Stimulated activated CD4-positive, alpha-beta T cell treated with anti-CD3 and anti-CD28 coated beads, Interleukin-1b, Interleukin-23, amount 100 ng/mL, for 24 hours (primary cell): ENCODE measurements at places on chromosomes 3 and 15.

GRCh38 chr15:85718271-85718971, 76.3 kb downstream of the KLHL25 start:
- DNase-seq: no peak

DNA sequence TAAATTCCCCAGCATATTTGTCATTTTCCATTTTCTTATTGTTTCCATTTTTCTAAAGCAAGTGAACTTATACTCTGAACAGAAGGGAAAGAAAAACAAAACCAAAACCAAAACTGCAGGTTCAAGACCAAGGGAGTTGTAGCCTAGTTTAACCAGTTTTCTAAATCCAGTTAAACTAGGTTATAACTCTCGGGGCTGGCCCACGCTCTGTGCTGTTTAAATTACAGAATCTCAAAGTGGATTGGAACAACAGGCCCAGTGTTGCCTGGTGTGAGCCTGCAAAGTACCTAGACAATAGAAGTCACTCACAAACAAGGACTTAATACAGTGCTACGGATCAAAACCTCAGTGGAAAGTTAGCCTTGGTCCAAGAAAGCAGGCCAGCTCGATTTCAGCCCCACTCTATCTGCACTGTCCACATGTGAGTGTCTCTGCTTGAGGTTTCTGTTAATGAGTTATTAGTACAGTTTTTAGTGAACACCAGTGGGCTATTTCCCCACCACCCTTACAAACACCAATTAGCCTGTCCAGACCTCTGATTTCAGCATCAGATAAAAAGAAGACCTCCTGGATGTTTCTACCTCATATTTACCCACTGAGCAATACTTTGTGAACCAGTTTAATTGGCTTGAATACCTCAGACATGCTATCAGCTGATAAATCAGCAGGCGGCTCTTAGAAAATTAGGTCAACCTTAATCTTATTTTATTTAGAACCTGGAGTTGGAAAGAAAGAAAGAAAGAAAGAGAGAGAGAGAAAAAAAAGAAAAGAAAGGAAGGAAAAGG, 93.8 kb upstream of the PDZRN3 start:
- DNase-seq: no peak

DNA sequence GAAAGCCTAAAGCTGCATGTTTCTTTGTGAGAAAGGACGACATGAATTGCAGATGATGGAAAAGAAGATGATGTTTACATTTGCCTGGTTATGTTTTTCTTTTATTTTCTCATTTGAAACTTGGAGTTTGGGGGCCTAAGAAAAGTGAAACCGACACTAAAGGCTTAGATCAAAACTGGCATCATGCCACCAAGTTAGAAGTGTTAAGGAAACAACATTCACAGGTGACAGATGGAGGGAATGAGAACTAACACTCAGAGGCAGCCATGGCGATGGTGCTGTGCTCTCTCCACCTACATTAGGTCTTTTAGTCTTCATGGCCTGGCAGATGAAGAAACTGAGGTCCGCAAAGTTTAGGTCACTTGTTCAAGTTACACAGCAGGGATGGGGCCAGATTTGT, 923.6 kb downstream of the TUSC7 start:
- DNase-seq: no peak

GRCh38 chr3:142348460-142348859, 99.4 kb downstream of the XRN1 start:
- no peak for DNase-seq

GRCh38 chr15:101162701-101163483, 89.0 kb downstream of the CHSY1 start:
- DNase-seq: no peak

GRCh38 chr3:77320514-77320913, 280.6 kb downstream of the ROBO2 start:
- no peak for DNase-seq

GRCh38 chr3:22089284-22089683, 338.3 kb upstream of the ZNF385D start:
- no peak for DNase-seq

- no peak for DNase-seq
Observed at GRCh38 chr15:40594429-40594836, 384 bp downstream of the KNL1 start.

DNA sequence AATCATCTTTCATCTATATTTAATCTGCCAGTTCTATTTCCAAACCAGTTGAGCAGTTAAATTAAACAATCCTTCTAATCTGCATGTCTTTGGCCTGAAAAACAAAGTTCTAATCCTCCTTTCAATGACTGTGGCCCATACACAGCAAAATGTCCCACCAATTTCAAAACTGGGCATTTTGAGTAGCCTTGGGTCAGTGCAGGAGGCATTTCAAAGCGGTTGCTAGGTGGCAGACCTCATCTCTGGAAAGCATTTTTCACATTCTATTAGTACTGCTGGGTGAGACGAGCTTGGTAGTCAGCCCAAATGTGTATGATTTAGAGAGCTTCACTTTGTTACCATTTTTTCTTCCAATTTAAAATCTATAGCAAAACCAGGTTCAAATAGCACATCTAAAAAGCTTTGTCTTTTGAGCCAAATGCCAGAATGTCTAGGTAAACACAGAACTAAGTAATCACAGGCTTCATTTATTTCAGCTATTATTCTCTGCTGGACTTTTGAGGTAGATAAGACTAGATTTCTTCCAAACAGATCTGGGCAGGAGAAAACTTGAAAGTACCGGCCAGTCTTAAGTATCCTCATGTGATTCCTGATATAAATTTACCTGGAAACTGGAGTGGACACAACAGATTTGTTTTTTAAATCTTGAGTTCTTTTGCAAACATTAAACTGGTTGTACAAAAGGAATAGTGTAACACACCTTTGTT, 8.9 kb upstream of the ARHGEF26 start:
- DNase-seq: no peak

- DNase-seq: no peak
Observed at GRCh38 chr15:79954661-79955060, 16.3 kb downstream of the BCL2A1 start.

GRCh38 chr3:10558736-10559135, 53.4 kb upstream of the ATP2B2 start:
- DNase-seq: no peak

DNA sequence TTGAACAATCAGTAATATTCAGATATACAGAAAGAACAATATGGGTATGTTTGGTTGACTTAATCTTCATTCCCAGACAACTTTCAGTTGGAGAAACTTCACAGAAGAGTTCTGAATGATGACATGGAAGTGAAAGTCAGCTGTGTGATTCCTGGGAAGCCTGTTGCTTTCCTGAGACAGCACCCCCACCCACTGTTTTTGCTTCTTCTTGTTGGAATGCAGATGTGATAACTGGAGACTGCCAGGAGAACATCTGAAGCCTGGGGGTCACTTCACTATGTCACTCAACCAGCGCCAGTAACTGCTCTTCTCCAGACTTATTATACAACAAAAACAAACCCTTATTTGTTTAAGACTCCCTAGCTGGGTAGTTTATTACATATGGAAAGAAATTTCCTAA, 599.4 kb downstream of the ZIC1 start:
- no peak for DNase-seq

GRCh38 chr3:77189258-77189657, 149.4 kb downstream of the ROBO2 start:
- DNase-seq: no peak

GRCh38 chr3:76324101-76324500, 538.8 kb upstream of the ZNF717 start:
- DNase-seq: no peak

DNA sequence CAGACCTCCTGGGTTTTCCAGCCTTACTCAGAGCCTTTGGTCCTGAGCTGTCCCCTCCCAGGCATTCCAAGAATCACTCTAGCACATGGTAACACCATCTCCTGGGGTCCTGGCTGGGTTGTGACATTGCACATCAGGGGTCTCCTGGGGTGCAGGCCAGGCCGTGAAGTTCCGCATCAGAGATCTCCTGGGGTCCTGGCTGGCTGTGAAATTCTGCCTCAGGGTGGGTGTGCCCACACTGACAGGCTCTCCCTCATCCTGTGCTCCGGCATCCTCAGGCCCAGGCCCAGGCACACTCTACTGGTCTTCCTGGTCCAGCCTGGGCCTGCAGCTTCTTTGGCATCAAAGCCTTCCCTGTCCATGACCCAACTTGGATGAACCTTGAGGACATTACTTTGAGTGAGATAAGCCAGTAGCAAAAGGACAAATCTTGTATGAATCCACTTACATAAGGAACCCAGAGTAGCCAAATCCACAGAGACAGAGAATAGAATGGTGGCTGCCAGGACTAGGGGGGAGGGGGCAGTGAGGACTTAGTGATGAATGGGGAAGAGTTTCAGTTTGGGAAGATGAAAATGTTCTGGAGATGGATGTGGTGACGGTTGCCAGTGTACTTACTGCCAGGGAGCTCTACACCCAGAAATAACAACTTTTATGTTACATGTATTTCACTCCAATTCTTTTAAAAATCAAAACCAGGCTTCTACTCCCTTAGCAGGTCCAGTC, 49.1 kb upstream of the KLF13 start:
- DNase-seq: no peak

GRCh38 chr3:62873761-62874710, 1.2 kb downstream of the CADPS start:
- DNase-seq: no peak

DNA sequence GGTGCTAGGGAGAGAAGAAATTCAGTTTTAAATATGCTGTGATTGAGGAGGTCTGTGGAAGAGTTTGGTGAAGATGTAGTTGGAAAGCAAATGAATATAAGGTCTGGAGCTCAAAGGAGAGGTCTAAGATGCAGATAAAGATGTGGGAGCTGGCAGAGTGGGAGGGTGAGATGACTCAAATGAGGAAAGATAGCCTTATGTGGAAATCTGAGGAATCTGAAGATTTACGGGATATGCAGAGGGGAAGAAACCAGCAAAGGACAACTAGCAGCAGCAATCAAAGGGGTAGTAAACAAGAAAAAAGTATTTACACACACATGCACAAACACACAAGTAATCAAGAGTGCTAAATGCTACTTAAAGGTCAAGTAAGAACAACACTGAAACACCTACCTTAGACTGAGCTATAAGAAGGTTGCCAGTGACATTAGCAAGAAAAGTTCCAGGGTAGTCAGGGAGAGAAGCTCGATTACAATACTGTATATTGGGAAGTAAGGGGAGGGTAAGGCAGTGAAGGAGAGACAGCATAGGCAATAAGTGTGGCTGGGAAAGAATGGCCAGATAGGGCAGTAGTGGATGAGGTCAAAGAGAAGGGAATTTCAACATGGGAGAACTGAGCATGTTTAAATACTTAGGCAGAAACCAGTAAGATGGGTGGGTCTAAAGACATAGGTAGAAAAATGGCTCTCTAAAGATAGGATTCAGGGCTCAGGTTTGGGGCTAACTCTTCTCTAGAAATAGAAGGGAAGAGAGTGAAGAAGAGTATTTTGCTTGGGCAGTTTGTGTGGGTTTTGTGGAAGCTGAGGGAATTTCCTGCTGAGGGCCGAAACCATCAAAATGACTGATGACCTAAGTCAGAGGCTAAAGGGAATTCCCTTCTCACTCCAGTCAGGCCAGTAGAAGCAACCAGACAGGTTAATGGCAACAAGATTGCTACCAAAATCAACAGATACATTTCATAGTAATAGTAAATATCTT, 8.9 kb downstream of the CMTM6 start:
- DNase-seq: no peak

- no peak for DNase-seq
Observed at GRCh38 chr3:100978011-100978659, 15.1 kb downstream of the ABI3BP start.

GRCh38 chr3:174331095-174331800, 527.9 kb upstream of the NAALADL2 start:
- no peak for DNase-seq

- DNase-seq: no peak
Observed at GRCh38 chr3:176942305-176942704, 255.0 kb downstream of the TBL1XR1 start.

GRCh38 chr3:38574411-38575278, 74.8 kb downstream of the SCN5A start:
- DNase-seq: no peak

DNA sequence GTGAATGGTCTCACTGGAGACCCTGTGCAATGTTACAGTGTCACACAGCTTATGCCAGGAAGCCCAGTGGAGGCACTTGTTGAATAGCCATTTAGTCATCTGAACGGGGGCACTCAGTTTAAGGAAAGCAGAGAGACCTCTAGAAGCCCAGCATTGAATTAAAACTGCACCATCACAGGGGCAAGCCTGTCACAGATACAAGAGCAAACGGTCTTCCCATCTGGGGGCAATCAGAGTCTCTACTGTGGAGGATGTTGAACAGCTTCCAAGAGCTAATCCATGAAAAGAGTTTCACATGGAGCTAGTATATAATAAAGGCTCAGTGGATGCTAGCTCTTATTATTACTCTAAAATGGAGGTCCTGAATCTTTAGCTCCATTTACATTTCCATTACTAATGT, 553.7 kb upstream of the ARRDC4 start:
- no peak for DNase-seq

GRCh38 chr15:99305761-99306505, 54.7 kb downstream of the LRRC28 start:
- no peak for DNase-seq

DNA sequence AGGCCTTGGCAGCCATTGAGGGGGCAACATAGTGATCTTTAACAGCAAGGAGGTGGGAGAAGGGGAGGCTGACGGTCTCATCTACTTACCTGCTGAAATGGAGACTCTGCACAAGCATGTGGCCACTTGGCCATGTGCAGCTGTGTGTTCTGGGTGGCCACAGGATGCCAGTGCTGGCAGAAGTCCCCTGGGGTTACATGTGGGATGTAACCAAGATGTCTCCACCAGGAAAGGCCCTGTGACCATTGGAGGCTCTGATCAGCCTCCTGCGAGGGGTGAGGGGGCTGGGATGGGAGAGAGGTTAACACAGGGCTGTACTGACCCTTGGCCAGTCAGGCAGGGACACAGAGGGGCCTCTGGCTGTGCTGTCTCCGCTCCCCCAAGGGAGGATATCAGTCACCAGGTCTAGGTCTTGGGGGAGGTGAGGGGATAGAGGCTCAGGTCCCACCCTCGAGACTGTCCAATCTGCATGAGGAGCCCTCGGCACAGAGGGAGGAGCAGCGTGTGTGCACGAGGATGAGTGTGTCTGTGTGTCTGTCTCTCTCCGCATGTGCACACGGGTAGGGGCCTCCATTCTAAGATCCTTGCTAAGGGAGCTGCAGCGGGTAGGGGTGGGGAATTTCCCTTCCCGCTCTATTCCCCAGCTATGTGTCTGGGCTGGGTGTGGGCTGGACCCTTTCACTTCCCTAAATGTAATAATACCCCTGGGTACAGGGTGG, 19.5 kb downstream of the PRKCD start:
- no peak for DNase-seq
